A549 (cell line): ENCODE measurements at places on chromosomes 4 and X.

- no peak for DNase-seq
Measured at GRCh38 chr4:122928930-122929329, 6.5 kb upstream of the NUDT6 start.

GRCh38 chr4:10017037-10017893, 4.0 kb downstream of the SLC2A9 start:
- DNase-seq, result no peak

GRCh38 chr4:159238631-159239030, 135.8 kb downstream of the RAPGEF2 start:
- DNase-seq, result no peak

GRCh38 chr4:1008840-1009541, 2.4 kb upstream of the FGFRL1 start:
- DNase-seq, result no peak

- DNase-seq, result no peak
Measured at GRCh38 chr4:70678383-70678999, 9.8 kb upstream of the UTP3 start.

DNA sequence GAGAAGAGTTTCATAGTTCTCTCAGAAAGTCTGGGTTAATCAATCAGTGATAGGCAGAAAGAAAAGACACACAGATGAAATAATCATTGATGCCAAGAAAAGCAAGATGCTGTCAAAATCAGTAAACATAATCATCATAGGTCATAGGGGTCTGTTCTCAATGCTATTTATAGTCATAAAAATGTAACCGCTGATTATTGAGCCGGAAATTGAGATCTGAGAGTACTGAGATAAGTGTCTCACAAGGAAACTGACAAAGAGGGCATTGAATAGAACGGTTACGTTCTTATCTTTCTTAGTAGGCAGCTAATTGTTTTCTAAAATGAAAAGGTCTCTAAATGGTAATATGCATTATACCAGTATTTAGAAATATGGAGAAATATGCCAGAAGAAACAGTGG, 1686.1 kb upstream of the AGA start:
- no peak for DNase-seq

GRCh38 chrX:43702079-43702524, 46.0 kb downstream of the MAOA start:
- no peak for DNase-seq

DNA sequence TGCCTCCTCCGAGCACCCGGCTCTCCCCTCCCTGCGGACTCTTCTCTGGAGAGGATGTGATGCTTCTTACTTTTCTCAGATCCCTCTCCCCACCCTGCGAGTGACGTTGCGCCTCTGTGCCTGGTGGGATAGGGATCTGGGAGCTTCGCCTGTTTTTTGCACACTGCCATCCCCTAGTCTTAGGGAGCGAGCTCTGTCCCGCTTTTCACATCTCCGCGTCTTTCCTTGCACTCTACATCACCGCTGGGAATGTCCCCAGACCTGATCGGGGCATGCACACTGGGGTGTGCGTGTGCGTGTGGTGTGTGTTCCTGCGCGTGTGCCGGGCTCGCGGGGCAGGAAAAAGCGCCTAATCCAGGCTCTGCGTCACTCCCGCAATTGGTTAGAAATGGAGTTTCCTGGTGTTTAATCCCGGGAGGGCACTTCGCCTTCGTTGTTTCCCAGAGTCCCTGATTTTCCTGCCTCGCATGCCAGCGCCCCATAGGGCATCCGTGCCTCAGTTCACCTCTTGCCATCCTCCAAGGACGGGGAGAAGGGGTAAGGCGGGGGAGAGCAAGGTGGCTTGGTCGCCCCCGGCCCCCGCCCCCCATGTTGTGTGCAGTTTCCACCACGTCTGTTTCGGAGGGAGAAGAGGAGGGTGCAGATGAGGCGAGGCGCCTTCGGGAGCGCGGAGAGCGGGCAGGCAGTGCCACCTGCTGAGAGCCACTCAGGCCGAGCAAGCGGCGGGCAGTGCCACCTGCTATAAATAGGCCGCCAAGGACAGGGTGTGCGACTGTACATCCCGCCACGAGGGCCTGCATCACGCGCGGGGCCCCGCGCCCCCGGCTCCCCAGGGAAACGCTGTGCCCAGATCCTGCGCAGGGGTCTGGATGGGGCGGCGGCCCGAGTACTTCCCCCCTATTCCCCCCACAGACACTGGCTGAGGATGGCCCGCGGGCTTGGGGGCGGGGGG, 759 bp upstream of the TBC1D1 start:
- DNase-seq, result peak; percentile 5

DNA sequence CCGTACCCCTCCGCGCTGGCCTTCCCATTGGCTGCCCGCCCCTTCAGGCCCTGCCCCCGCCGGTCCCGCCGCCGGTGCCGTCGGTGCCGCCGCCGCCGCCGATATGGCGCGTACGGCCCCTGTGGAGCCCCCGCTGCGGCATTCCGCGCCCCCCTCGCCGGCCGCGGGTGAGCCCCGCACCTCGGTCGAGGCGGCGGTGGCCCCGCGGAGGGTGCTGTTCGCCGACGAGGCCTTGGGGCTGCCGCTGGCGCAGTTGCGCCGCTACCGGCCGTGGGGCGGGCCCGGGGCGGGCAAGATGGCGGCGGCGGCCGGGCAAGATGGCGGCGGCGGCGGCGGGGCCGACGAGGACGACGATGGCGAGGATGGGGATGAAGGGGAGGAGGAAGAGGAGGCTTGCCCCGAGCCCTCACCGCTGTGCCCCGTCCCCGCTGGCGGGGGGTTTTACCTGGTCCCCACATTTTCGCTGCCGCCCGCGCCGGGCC, at the start of gene PPP1R3F:
Gene PPP1R3F, plus strand, starts transcription at position 27 of the 482 bp plus-strand sequence. Its CDS starts 77 bp downstream, at position 104.
- no peak for DNase-seq

- no peak for DNase-seq
Measured at GRCh38 chr4:137278431-137278830, 253.9 kb downstream of the PCDH18 start.

GRCh38 chr4:152258804-152259708, 276.8 kb downstream of the FBXW7 start:
- DNase-seq, result peak; percentile 16

- no peak for DNase-seq
Measured at GRCh38 chr4:152973629-152974467, 37.7 kb downstream of the FHDC1 start.

- no peak for DNase-seq
Measured at GRCh38 chrX:150436195-150436594, 73.1 kb downstream of the MAMLD1 start.

- no peak for DNase-seq
Measured at GRCh38 chr4:146155152-146155724, 20.3 kb upstream of the LSM6 start.

GRCh38 chr4:173212379-173212778, 43.8 kb downstream of the GALNT7 start:
- DNase-seq, result no peak

DNA sequence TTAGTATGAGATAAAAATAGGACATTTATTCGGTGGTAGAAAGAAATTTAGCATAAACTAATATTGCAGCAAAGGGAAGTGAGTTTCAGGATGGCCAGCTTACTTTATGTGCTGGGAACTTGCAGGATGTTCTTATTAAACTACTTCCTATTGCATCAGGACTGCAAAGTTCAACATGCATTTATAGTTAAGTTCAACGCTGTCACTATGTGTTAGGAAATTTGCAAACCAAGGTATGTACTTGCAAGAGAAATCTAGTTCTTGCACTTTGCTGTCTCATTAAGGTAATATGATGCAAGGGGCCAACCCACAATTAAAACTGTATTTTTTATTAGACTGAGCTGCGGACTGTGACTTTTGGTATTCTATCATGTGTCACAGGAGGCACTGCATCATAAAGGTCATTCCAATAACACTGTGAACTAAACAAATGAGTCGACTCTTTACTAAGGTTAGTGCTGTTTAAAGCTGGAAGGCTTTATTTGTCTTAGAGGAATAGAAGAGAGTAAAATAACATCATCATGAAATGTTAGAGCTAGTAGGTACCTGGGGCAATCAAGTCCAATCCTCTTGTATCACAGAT, 1525.7 kb upstream of the TENM3 start:
- no peak for DNase-seq

- peak; percentile 31 for DNase-seq
Measured at GRCh38 chrX:106932492-106932923, 12.3 kb downstream of the CLDN2 start.

DNA sequence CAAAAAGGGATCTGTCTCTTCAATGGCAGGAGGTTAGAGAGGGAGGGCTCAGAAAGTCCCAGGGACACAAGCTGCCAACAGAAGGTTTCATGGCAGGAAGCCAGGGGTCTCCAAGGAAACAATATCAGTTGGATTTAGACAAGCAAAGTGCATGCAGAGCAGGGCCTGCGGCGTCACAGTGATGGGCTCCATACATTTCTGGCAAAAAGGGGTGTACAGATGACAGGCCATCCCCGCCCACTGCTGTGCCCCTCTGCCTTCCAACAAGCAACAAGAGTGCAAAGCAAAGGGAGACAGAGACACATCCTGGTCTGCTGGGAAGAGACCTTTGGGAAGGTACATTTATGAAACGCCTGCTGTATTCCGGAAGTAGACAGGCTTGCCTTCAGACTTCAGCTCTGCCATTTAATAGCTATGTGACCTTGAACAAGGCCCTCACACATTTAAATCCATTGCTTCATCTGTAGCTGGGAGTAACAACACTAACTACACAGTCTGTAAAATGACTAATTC, 121.2 kb downstream of the AFAP1 start:
- no peak for DNase-seq

DNA sequence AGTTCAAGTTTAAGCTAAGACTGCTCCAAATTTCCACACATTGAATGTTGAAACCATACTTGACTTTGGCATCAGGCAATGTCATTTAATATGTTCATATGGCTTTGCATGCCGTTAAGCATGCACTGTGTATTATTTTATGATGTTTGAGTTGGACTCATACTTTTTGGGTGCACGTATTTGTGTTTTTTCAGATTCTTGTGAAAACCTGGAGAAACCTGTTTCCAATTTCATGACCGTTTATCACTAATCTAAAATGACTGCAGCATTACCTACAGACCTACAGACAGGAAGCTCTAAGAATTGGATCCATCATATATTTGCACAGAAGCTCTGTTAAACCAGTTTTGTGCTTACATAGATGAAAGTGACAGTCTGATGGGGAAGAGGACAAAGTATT, 1093.0 kb upstream of the INTU start:
- no peak for DNase-seq

- no peak for DNase-seq
Measured at GRCh38 chrX:68696267-68696990, 49.0 kb downstream of the STARD8 start.

DNA sequence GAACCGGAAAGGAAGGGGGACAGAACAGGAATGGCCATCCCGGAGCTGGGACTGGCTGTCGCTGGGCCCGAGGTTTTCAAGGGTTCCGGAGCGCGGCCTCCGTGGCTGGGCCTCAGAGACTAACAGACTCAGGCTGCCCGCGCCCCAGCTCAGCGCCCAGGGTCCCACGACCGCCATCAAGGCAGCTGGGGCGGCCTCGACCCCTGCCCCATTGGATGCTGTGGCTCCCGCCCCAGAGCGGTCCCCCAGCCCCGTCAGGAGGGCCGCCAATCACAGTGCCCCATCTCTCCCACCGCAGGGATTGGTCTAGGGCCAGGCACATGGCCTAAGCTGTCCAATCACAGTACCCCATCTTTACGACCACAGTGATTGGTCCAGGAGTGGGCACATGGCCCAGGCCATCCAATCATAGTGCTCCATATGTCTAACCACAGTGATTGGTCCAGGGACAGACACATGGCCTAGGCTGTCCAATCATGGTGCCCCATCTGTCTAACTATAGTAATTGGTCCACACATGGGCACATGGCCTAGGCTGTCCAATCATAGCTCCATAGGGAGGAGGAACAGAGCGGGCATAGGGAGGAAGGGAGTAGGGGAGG, 105.3 kb upstream of the NKX1-1 start:
- DNase-seq, result peak; percentile 78

GRCh38 chr4:19298998-19299397, 952.7 kb upstream of the SLIT2 start:
- no peak for DNase-seq

DNA sequence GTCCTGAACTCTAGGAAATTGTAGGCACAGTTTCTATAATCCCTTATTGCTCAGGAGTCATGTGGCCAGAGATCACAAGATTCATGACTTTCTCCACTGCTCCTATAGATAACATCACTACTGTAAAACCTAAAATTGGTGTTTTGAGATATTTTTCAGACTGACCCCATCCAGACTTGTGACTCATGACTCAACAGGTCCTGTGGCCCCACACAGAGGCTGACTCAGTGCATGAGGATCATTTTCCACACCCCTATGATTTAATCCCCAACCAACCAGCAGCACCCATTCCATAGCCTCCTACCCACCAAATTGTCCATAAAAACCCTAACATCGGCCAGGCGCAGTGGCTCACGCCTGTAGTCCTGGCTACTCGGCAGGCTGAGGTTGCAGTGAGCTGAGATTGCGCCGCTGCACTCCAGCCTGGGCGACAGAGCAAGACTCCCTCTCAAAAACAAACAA, 13.2 kb upstream of the XIAP start:
- DNase-seq, result no peak

DNA sequence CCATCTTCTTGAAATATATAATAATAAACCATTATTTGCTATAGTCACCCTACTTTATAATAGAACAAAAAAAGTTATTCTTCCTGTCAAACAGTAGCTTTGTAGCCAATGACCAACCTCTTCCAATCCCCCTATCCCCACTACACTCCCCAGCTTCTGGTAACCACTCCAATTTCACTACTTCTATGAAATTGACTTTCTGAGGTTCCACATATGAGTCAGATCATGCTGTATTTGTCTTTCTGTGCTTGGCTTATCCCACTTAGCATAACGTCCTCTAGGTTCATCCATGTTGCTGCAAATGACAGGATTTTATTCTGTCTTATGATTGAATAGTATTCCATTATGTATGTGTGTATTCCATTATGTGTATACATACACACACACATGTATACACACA, 809.7 kb upstream of the NDST4 start:
- DNase-seq, result no peak

DNA sequence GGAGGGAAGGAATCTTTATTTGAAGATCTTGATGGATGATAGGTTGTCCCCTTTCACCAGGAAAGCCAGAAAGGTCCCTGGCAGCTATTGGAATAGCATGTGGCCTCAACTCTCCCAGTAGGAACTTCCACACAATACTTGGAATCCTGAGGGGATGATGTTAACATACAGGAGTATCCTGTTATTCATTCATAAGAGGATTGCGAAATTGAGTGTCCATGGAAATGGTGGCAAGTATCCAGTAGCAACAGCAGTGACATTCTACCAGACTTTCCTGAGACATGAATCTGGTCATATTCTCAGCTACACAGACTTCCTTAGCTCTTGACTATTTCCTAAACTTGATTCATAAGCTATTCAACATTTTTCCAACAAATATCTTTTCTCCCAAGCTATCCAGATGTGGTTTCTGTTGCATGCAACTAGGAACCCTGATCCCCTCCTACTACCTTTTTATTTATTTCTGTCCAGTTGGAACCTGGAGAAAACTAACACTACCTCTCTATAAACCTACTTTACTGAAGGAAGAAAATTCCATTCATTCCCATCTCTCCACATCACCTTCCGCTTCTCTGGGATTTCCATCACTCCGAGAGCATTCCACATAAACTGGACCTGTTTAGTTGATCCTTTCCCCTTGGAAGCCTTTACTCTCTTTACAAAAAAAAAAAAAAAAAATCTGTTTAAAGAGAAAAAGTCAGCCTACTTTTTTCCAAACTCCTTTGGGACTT, 101.8 kb downstream of the ANXA5 start:
- no peak for DNase-seq
